ENCODE measurements at places on chromosomes 13 and 19. TPM values are rescaled to one million over a fixed set of nuclear protein-coding genes. Genes with fewer than 3 reads are reported as not detected.

SHANK1 gene
- 0.21 TPM for total RNA-seq

LRRC63 gene
- total RNA-seq, result 0.21 TPM

PPP1R12C gene
- total RNA-seq, result 45.8 TPM

ZNF829 gene
- 3.9 TPM for total RNA-seq

LHB gene
- total RNA-seq, result not detected

ZNF578 gene
- total RNA-seq, result 1.3 TPM

KLK4 gene
- total RNA-seq, result 0.21 TPM

SIGLECL1 gene
- total RNA-seq, result not detected

CEACAM21 gene
- total RNA-seq, result 3.9 TPM

MAB21L1 gene
- not detected for total RNA-seq

KBTBD6 gene
- 4.2 TPM for total RNA-seq

ZNF730 gene
- 0.21 TPM for total RNA-seq

KIR3DL1 gene
- total RNA-seq, result 1.6 TPM

C19orf53 gene
- total RNA-seq, result 56.5 TPM

ZNF433 gene
- total RNA-seq, result 0.63 TPM

CEACAM4 gene
- total RNA-seq, result 3.9 TPM

ZNF419 gene
- total RNA-seq, result 7.6 TPM

LGALS14 gene
- total RNA-seq, result 0.31 TPM

TUBA3C gene
- not detected for total RNA-seq

ZNF430 gene
- 49.5 TPM for total RNA-seq

DMKN gene
- total RNA-seq, result not detected

KIR2DL4 gene
- total RNA-seq, result 0.31 TPM

ZNF135 gene
- total RNA-seq, result 0.84 TPM

TPTE2 gene
- total RNA-seq, result not detected

Data from mononuclear cell (primary cell).